ENCODE measurements at places on chromosomes 7 and 10.

DNA sequence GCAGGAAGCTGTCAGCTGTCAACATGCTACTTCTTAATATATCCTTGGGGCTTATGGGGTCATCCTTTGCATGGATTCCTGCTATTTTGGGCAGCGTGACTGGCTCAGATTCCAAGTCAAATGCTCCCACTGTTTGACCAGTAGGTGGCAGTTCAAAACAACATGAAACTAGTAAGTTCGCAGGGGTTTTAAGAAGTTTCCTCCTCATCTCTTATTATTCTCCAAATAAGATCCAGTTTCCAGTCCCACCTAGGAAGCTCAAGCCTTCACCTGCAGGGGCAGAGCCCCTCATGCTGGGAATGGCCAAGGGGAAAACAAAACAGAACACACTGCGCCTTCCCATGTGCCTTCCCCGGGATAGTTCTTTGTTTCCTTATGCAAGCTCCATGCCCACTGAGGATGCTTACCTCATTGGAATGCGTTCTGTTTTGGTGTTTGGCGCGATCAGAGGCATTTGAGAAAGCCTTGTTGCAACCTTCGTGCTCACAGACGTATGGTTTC is 259.8 kb downstream of the GLI3 start:
- DNase-seq: no peak

GRCh38 chr10:117796130-117796745 is 250.5 kb downstream of the RAB11FIP2 start:
- no peak for DNase-seq

- no peak for DNase-seq
Measured at GRCh38 chr7:54546081-54546985, 4.2 kb downstream of the VSTM2A start.

- DNase-seq: no peak
Measured at GRCh38 chr7:135673360-135673706, 11.0 kb downstream of the STMP1 start.

DNA sequence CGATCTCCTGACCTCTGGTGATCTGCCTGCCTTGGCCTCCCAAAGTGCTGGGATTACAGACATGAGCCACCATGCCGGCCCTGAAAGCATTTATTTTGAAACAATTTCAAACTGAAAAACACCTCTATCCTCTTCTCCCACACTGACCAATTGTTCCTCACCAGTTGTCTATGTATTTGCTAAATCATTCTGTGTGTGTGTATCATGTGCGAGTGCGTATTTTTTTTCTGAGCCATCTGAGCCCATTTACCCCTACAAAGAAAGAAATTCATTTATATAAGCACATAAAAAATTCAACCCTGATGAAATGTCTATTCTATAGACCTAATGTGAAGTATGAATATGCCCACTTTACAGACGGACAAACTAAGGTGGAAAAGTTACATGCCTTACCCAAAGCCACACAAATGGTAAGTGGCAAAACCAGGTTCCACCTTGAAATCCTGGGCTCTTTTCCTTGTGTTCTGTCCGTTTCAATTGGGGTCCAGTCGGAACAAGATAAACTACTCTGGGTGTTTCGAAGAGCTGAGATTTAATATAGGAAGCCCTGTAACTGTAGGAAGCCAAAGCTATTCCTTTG is 46.8 kb downstream of the RBM17 start:
- no peak for DNase-seq

- DNase-seq: no peak
Measured at GRCh38 chr7:127666602-127667001, 14.6 kb downstream of the SND1 start.

Data from T-cell (primary cell).